ENCODE measurements at places on chromosomes 16 and 17.

GRCh38 chr17:55518510-55518909, 7.3 kb upstream of the SMIM36 start:
- no peak for DNase-seq

- no peak for DNase-seq
Measured at GRCh38 chr16:50809561-50809960, 67.7 kb downstream of the CYLD start.

DNA sequence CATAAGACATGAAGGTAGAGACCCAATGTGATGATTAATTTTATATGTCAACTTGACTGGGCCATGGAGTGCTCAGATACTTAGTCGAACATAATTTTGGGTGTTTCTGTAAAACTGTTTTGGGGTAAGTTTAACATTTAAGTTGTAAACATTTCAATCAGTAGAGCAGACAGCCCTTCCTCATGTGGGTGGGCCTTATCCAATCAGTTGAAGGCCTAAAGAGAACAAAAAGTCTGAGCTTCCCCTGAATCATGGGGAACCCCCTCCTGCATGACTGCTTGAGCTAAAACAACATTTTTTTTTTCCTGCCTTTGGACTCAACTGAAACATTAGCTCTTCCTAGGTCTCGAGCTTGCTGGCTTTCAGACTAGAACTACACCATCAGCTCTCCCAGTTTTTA, 327.3 kb upstream of the SOX9 start:
- no peak for DNase-seq

- no peak for DNase-seq
Measured at GRCh38 chr17:78853926-78854394, 13.3 kb upstream of the USP36 start.

DNA sequence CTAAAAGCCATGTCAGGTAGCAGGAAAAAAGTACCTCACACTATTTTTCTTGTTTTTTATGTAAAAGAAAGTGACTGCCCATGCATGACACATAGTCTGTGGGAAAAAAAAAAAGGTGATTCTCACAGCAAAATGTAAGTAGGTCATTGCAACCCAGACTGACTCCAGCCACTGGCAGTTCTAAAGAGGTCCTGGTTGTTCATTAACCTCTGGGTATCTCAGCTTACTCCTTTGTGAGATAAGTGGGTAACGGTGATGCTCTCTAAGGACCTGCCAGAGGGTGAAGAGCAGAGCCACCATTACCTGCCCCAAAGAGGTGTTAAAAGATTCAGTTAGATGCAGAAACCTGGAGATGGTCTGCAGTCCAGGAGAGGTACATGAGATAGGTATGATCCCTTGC, 531.9 kb downstream of the GRIN2A start:
- DNase-seq: no peak

DNA sequence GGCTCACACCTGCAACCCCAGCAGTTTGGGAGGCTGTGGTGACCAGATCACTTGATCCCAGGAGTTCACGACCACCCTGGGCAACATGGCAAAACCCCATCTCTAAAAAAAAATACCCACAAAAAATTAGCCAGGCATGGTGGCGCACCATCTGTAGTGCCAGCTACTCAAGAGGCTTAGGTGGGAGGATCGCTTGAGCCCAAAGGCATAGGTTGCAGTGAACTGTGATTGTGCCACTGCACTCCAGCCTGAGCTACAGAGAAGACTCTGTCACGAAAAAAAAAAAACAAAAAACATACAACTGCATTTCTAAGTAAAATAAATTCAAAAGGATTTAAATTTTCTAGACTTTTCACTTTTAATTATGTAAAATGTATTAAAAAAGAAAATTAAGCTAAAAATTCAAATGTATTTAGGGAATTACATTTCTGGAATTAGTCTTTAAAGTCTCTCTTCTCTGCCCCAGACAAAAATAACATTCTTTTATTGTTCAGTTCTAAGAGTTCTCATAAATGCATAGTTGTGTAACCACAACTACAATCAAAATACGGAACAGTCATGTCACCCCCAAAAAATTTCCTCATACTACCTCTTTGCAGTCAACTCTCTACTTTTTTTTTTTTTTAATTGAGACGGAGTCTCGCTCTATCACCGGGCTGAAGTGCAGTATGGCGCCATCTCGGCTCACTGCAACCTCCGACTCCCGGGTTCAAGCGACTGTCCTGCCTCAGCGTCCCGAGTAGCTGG, 14.1 kb downstream of the FAM222B start:
- no peak for DNase-seq

- DNase-seq: no peak
Measured at GRCh38 chr16:4184038-4184702, 57.7 kb downstream of the SRL start.

GRCh38 chr16:89407282-89407924, 83.0 kb downstream of the ANKRD11 start:
- DNase-seq: no peak

DNA sequence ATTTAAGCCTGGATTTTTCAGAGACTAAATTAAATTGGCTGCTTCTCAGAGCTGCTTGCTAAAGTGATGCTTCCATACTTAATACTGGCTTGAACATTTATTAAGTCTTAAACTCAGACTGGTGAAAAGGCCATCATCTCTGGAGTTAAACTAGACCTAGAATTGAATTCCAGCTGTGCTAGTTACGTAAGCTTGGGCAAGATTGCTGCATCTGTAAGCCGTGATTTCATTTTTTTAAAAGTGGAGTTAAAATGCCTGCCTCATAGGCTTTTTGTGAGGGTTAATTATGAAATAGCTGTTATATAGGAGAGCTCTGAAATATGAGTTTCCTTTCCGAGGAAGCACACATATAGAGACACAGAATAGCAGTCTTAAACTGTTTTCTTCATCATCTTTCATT, 84.7 kb downstream of the VAT1L start:
- DNase-seq: no peak

GRCh38 chr16:69865701-69866100, 85.4 kb upstream of the CLEC18A start:
- DNase-seq: no peak

GRCh38 chr17:3718201-3718600, 5.5 kb upstream of the HASPIN start:
- DNase-seq: no peak

DNA sequence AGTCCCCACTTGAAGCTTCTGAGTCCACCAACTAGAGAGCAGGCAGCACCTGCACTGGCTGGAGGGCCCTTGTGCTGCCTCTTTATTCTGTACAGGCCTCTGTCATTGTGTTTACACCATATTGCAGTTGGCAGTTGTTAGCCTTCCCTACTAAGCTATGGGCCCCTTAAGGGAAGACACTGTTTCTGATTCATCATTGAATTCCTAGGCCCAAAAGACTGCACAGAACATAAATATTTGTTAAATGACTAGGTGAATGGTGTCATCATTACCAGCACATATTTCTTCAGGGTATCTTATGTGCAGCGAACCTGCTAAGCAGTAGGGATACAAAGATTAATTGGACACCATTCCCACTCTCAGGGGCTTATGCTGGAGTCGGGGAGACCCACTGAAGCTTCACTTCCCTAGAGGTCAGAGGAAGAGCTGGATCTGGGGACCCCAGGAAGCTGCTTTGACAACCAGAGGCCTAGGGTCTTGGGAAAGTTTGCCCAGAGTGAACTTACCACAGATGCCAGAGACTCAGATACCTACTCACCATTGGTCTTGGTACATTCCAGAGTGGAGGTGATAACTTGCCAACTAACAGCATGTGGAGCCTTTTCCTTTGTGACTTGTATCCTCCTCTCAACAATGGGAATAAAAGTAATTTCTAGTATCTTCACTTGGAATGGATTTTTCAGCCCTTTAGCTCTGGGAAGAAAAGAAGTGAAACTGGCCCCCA, 28.7 kb upstream of the DDX52 start:
- no peak for DNase-seq

DNA sequence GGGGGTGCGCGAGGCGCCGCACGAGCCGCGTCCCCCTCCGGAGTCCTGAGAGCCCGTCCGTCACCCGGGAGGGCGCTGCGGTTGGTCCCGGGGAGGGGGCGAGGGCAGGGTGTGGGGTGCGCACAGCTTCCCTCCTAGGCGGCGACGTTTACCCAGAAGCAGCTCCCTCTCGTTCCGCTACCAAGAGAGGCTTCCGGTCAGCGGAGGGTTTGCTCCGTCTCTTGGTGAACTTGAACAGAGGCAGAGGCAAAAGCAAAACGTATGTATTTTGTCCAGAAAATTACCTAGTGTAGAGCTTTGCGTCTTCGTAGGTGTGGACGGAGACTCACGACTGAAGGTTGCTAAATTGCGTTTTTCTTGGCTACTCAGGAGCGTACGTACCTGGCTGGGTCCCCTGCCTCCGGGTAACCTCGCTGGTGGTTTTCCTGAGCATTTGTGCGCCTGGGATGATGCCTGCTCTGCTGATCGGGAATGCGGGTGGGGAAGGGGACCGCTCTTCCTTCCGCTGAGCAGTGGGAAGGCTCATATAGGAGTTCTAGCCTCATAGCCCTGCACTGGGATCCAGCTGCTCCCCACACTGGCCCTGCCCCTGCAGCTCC, 833 bp downstream of the WSCD1 start:
- no peak for DNase-seq

DNA sequence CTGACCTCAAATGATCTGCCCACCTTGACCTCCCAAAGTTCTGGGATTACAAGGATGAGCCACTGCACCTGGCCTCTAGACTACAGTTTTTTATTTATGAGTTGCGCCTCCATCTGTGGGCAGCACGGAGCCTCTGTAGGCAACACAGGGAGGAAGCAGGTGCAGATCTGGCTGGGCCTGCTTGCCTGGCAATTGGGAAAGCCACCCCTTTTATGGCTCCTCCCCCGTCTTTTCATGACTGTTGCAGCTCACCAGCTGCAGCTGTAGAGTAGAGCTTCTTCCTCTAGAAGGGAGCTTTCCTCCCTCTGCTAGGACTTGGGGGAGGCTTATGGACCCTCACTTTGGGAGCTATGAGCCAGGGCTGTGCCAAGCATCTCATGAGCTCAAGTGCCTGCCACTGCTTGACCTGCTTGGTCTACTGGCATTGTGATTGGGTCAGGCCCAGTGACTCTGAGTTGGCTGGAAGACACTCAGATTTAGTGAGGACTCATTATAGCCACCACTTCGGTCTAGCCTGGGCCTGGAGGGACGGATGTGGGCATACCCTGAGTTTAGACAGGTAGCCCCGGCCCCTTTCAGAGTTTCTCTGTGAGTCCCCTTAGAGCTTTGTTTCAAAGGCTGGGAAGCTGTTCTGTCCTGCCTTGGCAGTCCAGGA, 6.9 kb upstream of the SLC7A6 start:
- DNase-seq: no peak

GRCh38 chr17:57881783-57882351, 32.0 kb upstream of the MRPS23 start:
- DNase-seq: no peak

DNA sequence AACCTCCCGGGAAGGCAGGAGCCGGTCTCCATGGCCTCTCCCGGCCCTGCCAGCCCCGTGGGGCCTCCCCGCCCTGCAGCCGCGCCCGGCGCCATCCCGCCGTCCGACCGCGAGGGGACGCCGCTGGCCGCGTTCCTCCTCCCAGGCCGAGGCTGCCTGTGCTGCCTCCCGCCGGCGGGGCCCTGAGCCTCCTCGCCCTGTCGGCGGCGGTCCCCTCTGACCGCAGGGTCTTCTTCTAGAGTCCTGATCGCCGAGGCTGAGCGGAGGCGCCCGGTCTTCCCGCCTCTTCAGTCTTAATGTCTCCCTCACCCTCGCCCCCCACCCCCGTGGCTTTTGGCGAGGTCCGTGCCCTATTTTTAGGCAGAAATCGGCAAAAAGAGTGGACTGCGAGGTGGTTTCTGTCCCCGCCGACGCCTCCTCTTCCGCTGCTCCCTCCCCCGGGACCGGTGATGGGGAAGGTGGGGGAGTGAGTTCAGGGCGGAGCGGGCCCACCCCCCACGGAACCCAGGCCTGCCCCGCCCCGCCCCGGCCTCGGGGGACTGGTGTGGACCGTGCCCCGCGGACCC, 794 bp upstream of the CPNE7 start:
- DNase-seq: peak; percentile 80

DNA sequence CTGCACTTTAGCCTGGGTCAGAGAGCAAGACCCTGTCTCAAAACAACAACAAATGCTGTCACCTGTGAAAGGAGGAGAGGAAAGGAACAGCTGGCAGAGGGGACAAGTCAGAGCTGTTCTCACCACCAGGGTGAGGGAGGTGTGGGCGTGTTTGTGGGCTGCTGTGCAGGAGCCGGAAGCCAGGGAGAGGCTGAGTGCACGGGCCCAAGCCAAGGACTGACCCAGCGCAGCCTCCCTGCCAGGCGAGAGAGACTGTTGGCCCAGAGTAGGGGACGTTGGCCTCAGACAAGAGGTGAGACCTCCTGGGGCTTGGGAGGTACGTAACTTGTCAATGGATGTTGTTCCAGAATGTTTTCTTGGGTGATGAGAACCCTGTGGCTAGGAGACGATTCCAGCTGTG, 10.7 kb downstream of the SPNS2 start:
- peak; percentile 42 for DNase-seq

- peak; percentile 29 for DNase-seq
Measured at GRCh38 chr16:14302031-14302398, 230.9 kb downstream of the MRTFB start.

- DNase-seq: no peak
Measured at GRCh38 chr16:73530529-73530928, 482.6 kb upstream of the ZFHX3 start.

DNA sequence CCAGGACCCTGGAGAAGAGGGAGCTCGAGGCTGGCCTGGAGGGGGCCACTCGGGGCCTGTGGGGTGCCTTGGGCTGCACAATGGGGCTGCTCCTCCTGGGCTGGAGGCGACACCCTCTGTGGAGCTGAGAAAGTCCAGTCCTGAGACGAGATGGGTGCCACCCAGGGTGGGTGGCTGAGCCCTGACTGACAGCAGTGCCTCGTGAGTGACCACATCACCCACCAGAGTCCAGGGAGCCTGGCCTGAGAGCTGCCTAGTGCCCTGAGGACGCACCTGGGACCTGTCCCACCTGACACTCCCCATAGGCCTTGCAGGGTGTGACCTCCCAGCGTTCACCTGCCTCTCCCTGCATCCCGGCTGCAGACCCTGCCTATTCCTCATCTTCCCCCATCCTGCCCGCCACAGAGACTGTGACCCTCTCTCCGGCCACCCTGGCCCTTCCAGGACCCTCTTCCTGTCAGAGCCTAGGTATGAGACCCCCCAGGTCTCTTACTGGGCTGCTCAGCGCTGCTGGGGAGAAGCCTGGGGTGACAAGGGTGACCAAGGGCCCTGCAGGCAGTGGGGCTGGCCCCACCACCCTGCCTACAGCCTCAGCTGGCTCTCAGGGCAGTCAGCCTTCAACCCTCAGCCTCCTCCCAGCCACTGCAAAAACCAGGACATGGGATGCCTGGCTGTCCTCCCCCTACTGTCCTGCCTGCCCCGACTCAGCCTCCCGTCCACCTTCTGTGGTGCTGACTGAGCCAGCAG, 41.2 kb downstream of the TNFRSF13B start:
- no peak for DNase-seq

DNA sequence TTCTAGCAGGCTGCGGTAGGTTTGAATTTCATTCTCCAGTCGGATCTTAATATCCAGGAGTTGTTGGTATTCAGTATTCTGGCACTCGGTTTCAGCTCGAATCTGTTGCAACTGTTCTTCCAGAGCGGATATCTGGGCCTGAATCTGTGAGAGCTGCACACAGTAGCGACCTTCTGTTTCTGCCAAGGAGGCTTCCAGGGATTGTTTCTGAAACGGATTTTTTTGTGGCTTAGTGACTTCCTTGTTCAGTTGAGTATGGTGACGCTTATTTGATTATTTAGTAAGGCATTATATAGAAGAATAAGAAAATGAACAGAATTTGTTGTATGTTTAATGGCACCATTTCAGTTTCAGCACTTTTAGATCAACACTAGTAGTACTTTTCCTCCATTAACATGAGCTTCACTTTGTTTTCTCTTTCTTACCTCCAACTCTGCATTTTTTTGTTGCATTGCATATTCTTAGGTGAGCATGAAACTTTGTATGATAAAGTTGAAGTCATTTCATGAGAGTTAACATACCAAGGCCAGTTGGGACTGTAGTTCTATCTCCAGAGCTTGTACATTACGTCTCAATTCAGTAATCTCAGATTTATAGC, 2.8 kb downstream of the KRT10 start:
- DNase-seq: no peak
